Astrocyte (in vitro differentiated cells and primary cell): ENCODE measurements at places on chromosomes 4 and X.
A peak's percentile ranks its signal among the peaks of the same experiment; 100 is the strongest.

- no peak for DNase-seq
Observed at GRCh38 chr4:152328582-152328981, 207.3 kb downstream of the FBXW7 start.

DNA sequence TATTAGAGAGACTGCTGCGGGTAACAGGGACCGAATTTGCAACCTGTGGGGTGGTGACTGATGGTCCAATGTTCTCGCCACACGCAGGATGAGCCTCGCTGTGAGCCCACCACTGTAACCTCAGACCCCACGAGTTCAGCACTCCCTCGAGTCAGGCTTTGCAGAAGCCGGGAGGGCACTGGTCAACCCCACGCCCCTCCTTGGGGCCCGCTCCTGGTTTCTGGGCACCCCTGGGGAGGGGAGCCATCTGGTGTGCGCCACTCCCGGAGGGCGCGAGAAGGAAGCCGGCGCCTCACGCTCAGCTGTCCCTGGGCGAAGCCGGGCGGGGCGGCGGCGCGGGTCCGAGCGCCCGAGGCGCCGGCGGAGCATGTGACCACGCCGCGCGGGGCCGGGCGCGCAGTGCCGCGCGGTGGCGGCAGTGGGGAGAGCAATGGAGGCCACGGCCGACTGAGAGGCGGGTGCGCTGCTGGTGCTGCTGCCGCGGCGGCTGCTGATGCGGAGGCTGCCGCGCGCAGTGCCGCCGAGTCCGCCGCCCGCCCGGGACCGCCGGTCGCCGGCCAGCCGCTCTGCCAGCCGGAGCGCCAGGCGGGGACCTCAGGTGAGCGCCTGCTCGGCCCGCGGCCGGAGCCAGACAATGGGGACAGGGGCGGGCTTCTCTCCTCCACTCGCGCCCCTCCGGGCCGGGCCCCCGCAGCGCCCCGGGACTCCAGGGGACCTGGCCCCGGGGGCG lies 100.1 kb downstream of the CEP135 start:
- peak; percentile 27 for DNase-seq

DNA sequence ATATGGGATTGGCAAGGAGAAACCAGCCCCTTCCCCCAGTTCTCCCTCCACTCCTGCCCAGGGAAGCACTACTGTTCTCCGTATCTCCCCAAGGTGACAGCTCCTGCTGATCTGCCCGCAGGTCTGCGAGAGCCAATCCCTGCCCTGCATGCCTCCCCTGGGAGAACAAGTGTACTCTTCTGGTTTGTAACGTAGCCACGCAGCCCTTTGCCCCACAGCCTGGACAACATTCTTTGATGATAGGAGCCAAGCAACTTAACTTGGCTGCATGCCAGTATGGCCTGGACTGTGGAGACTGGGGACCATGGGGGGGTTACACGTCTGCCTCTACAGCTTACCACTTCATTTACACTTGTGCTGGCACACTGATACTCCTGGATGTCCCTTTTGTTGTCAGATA lies 2.0 kb downstream of the STBD1 start:
- no peak for DNase-seq

- DNase-seq: no peak
Observed at GRCh38 chr4:12084690-12085089, 656.0 kb upstream of the HS3ST1 start.

DNA sequence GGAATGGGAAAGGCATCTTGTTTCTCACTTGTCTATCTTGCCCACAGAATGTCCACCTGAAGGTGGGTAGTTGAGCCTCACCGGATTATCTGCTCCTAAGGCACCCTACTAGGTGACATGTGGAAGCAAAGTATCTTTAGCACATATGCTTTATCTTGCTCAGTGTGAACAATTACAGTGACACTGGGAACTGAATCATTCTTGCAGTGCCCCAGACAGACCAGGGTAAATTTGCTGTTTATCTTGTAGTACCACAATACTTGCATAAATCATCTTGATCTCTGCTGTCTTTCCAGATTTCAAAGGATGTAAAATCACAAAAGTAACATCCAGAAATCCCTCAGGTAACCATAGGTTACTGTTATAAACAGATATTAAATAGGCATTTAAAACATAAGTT lies 930.0 kb upstream of the INTU start:
- no peak for DNase-seq

GRCh38 chrX:10981506-10981905 lies 129.6 kb upstream of the HCCS start:
- no peak for DNase-seq

DNA sequence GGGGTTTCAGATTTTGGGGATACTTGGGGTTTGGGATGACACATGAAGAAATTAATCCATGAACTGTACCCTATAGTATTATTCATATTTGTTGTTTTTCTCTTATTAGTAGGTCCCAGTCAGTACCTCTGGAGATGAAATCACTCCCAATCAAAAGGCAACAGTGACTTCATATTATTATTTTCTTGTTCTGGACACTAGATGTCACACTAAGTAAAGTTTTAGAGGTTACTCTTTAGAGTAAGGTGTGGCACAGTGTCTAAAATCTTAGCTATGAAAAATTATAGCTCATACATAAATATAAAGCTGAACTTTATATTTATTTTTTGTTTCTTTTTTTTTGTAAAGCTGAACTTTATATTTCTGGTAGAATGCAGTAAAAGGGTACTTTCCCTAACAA lies 35.1 kb downstream of the FAM114A1 start:
- DNase-seq: no peak

DNA sequence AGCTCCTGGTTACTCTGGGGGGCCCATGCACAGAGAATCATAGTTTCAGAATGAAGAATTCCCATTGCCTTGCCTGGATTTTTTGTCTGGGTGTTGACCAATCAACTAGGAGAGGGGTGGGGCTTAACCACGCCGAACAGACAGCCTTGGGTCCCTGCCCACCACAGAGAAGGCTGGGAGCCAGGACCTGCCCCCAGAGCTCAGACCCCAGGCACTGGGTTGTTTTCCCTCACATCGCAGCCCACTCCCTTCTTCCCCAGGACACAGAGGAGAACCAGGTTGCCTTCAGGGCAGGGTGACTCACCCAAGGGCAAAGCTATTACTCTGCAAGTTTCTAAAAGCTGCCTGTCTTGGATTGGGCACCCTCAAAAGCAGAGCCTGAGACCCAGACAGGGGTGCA lies 23.3 kb upstream of the CRMP1 start:
- no peak for DNase-seq

DNA sequence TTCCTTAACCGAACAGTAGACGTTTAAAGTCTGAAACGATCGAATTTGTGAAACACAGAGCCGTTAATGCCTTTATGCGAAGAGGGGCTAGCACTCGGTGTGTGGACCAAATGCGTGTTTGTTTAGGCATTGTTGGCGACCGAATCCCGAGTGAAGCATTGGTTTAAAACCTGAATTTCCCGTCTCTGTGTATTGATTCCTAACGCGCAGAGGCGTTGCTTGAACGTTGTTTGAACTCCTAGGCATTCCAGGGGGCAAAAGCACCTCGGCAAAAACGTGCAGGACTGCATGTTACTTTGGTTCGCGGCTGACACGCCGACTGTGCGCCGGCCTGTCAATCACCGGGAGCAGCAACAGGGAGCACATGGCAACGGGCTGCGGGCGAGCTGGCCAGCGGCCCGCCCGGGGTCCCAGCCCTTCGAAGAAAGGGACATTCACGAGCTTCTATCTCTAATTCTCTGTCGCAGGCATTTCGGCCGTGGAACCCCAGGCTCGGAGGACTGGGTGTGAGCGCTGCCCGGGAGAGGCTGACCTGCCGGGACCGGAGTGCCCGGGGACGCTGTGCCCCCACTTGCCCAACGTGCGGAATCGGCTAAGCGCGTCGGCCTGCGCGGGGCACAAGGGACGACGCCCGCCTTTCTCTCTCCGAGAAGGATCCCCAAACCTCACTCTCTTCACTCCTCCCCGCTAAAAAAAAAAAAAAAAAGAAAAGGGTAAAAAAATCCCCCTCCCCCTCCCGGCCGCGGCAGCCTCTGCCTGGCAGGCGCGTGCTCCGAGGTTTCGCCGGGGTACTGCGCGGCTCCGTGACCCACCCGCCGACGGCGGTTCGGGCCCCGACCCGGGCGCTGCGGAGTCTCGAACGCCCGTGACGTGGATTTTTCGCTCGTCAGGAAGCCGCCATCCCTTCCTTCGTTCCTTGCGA lies 810 bp downstream of the SPRY1 start:
- peak; percentile 31 for DNase-seq
